ENCODE measurements at places on chromosomes 11 and 22. TPM values are rescaled to one million over a fixed set of nuclear protein-coding genes. Genes with fewer than 3 reads are reported as not detected.

DNA sequence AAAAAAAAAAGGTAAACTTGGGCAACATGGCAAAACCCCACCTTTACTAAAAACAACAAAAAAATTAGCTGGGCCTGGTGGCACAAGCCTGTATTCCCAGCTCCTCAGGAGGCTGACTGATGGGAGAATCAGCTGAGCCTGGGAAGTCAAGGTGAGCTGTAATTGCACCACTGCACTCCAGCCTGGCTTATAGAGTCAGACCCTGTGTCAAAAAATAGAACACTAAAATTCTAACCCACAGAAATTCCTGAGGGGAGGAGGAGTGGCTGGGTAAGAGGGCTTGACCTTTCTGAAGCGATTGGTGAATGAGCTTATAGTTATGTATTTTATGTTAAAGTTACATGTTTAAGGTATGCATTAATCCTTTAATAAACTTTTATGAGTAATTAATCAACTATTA, 53.3 kb downstream of the FAT3 start:
- DNase-seq = no peak

GRCh38 chr11:29481738-29482137, 535.1 kb downstream of the KCNA4 start:
- DNase-seq = no peak

The ACR gene
- total RNA-seq = not detected

GRCh38 chr22:37985751-37986281, 1.5 kb upstream of the SOX10 start:
- DNase-seq = no peak

The RFPL2 gene
- not detected for total RNA-seq

The HORMAD2 gene
- total RNA-seq = not detected

The USP47 gene
- 102 TPM for total RNA-seq

GRCh38 chr22:44576311-44577260, 78.6 kb upstream of the RTL6 start:
- DNase-seq = peak; percentile 52

The TSPAN32 gene
- not detected for total RNA-seq

The OR10G8 gene
- total RNA-seq = not detected

The CASP5 gene
- not detected for total RNA-seq

The MRGPRX4 gene
- total RNA-seq = not detected

DNA sequence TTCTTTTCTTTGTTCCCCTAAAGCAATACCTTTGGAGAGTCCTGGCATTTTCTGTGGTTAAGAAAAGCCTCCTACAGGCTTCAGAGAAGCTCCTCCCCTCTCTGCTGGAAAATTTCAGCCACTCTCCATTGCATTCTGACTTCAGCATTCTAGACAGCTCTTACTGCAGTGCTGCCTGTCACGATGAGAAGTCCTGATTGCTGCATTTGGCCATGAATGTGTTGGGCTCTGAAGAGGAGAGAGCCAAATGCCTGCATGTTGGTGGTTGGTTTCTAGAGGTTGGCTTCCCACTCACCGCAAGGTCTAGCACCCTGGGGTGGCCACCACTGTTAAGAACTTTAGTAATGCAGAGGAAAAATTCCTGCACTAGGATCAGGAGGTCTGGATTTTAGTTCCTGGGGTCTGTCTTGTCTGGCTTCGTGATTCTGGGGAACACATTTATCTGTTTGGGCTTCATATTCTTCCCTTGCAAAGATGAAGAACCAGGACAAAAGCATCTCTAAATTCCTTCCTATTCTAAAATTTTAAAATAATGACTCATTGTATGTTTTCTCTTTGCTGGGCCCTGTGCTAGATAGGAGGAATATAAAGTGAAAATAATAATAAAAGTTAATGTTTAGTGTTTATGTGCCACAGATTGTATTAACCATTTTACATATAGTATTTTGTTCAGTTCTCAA, 38.1 kb downstream of the COA4 start:
- no peak for DNase-seq

- DNase-seq = no peak
These were observed 6.1 kb downstream of the EHBP1L1 start for GRCh38 chr11:65581928-65582327.

DNA sequence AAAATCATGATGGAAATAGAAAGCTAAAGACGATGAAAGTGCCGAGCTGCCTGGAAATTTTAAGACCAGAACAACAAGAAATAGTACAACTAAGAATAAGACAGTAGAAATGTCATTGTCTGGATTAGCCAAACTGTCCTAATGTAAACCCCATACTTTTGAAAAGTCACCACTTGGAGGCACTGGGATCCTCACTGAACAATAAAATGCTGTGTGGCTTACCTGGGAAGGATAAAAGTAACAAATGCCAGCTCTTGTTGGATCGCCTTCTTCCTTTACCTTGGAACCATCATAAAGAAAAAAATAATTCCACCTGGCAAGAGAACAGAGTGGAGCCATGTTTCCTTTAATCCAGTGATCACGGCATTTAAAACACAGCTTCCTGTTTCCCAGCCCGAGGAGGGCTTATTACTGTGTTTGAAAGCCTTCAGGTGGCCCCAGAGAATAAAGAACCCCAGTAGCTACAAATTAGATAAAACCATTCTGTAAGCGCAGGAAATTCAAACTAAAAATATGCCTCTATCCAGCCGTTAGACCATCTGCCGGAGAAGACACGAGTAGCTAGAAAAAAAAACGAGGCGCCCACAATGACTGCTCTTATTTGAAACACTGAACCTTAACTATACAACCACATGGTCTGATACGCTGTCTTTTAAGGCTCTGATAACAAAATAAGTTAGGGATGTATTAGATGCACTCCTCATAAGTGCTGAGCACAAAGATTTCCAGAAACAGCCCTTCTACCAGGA, 4.4 kb downstream of the HPS4 start:
- no peak for DNase-seq

GRCh38 chr22:35482311-35482710, 58.3 kb upstream of the RASD2 start:
- DNase-seq = no peak

- DNase-seq = no peak
These were observed 108.4 kb upstream of the CSNK2A3 start for GRCh38 chr11:11461473-11461872.

DNA sequence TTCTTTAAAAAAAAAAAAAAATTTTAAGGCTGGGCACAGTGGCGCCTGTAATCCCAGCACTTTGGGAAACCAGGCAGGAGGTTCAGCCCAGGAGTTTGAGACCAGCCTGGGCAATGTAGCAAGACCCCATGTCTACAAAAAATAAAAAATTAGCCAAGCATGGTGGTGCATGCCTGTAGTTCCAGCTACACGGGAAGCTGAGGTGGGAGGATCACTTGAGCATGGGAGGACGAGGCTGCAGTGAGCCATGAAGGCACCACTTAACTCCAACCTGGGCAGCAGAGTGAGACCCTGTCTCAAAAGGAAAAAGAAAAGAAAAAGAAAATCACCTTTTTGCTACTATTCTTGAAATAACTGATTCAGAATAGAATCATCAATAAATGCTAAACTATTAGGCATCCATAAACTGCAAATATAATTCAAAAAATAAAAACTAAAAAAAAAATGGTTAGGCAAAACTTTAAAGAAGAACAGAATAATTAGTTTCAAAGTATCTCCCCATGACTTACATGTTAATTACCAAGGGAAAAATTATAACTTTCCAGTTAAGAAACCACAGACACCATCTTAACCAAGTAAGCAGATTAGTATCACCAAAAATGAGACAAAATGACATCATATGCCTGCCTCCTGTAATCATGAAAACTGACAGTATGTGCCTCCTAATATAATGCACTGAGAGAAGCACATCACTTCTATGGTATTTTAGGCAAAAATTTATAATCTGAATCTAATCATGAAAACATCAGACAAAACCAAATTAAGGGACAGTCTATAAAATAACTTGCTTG, 63.6 kb downstream of the DENND5A start:
- DNase-seq = no peak

The PGA5 gene
- total RNA-seq = not detected

DNA sequence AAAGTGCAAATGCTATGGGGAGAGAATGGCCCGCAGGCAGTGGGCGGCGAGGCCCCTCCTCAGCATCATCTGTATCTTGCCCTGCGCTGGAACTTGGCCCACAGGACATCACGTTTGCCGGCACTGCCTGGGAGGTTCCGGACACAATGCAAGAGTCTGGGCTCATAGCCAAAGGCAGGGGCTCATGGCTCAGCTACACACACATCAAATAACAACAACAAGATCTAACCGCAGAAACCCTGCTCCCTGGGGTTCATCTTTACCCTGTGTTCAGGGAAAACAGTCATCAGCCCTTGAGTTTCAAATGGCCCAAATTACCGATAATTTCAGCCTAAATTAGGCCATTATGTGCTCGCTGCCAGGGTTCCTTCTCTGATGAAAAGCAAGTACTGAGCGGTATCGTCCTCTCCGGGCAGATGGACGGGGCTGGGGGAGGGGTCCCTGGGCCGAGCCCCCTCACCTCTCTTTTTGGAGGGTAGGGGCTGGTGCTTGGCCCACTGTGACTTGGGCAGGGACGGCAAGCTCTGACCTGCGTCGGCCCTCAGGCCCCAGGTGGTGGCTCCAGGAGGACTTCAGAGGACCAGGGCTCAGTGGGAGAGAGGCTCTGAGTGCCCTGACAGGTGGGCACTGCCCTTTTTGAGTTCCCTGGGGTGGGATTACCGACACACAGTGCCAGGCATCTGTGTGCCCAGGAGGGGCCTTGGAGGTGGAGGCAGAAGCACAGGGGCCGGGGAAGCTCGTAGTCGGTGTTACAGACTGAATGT, 25.0 kb upstream of the GAL start:
- peak; percentile 79 for DNase-seq

- no peak for DNase-seq
These were observed 82.9 kb upstream of the THY1 start for GRCh38 chr11:119505861-119506260.

The CTSW gene
- total RNA-seq = 1.4 TPM

The MRGPRD gene
- total RNA-seq = not detected

GRCh38 chr11:128733440-128734102, 39.7 kb downstream of the FLI1 start:
- DNase-seq = no peak

- no peak for DNase-seq
These were observed 16.9 kb downstream of the SMIM38 start for GRCh38 chr11:69172674-69173073.

The SLC2A11 gene
- total RNA-seq = 12.0 TPM

GRCh38 chr22:23820748-23821211, 18.0 kb downstream of the DERL3 start:
- no peak for DNase-seq

The HBG1 gene
- total RNA-seq = not detected

All from suprapubic skin (tissue), 4 donors.